ENCODE measurements at places on chromosomes 5 and 9. TPM values are rescaled to one million over a fixed set of nuclear protein-coding genes. Genes with fewer than 3 reads are reported as not detected.

DNA sequence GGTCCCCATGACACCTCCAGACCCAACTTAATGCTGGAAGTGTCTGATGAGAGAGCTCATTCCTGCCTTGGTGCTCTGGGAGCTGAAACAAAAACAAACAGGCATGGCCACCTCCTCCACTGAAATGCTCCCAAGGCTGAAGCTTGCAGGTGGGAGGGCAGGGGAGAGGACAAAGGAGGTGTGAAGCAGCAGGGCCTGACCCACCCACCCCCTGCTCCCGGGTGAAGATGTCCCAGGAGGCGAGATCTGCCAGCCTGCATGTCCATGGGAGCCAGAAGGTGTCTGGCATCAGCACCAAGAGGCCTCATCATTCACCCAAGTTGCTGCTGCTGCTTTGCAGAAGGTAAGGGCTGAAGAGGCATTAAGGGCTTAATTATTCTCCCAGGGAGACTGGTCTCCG, 4.2 kb upstream of the CCIN start:
- no peak for DNase-seq

GRCh38 chr5:107072967-107073366, 597.8 kb downstream of the EFNA5 start:
- no peak for DNase-seq

The ANKRD34B gene
- not detected for total RNA-seq

- no peak for DNase-seq
Measured at GRCh38 chr9:69755205-69755604, 4.6 kb downstream of the PTAR1 start.

DNA sequence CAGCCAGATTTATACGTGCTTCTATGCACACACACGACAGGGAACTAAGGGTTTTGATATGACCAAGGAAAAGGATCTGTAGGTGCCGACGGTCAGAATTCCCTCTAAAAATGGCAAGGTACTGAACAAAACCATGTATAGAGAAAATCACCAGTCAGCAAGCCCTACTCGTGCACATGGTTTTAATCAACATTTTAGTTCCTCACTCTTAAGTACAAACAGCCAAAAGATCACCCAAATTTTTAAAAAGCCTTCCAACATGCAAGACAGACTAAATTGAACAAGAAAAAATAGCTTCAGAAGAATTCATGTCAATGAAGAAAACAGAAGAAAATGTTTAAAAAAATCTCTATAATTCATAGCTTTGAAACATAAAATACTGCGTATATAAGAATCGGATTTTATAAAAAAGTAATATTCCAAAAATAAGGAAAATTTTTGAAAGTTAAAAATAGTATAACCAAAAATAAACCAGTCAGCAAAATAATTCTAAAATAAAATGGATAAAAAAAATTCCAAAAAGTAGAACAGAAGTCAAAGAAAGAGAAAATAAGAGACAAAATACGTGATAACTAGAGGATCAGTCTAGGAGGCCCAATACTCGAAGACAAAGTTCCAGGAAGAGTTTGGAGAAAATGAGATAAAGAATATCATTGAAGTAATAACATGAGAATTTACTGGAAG, 43.0 kb upstream of the KCNV2 start:
- DNase-seq: no peak

DNA sequence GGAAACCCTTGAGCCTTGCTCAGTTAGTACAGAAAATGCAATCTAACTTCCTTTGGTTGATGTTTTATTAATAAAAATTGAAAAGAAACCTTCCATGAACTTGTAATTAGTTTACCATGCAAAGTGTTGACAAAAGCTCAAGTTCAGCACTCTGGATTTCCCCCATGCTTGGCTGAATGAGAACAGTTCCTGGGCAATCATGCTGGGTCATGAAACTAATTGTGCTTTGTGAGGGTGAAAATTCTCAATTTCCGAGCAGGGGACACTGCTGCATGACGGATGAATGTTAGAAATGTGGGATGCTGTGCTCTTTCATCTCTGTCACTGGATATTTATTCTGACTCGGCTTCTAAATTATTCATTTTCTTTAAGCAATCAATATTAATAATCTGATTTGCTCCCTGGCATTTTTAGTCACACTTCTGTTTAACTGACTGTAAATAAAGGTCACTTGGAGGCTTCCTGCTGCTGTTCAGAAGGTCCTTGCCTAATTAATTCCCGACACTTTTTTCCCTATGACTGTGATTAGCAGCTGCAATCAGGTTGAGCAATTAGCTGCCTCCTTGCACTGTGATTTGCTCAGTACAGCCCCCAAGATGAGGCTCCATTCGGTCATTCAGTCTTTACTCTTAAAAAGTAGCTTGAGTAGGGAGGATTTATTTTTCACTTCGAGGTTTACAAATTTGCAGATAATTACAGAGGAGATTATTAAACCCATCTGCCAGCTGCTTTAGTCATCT, 678.1 kb upstream of the ZNF608 start:
- DNase-seq: peak; percentile 4

The UGT3A1 gene
- not detected for total RNA-seq

- DNase-seq: peak; percentile 83
Measured at GRCh38 chr9:132575005-132575609, 7.3 kb upstream of the BARHL1 start.

The IL7R gene
- total RNA-seq: 2.2 TPM

- DNase-seq: no peak
Measured at GRCh38 chr5:173625261-173625660, 8.8 kb upstream of the BOD1 start.

GRCh38 chr9:38445154-38446043, 21.1 kb upstream of the IGFBPL1 start:
- no peak for DNase-seq
